NCI-H1092 treated with DMSO at 0.1 percent for 48 hours (cell line): ENCODE measurements at places on chromosomes 11 and 22.

- DNase-seq = no peak
Observed at GRCh38 chr11:70885281-70886231, 366.8 kb downstream of the SHANK2 start.

DNA sequence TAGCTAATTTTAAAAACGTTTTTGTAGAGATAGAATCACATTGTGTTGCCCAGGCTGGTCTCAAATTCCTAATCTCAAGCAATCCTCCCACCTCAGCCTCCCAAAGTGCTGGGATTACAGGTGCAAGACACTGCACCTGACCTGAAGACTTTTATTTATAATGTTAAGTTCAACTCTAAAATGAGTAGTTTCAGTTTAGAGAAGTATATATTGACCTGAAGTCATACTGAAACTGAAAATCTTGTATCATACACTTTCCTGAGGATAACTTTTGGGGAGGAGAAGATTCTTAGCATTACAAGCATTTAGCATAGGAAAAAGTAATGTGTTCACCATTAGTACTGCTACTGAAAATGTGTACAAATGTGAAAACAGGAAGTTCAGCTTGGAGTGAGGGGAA is 249.3 kb downstream of the CASP12 start:
- no peak for DNase-seq

GRCh38 chr11:112884012-112884767 is 77.0 kb upstream of the NCAM1 start:
- DNase-seq = no peak

GRCh38 chr11:1619449-1619848 is 2.5 kb downstream of the KRTAP5-4 start:
- DNase-seq = no peak

DNA sequence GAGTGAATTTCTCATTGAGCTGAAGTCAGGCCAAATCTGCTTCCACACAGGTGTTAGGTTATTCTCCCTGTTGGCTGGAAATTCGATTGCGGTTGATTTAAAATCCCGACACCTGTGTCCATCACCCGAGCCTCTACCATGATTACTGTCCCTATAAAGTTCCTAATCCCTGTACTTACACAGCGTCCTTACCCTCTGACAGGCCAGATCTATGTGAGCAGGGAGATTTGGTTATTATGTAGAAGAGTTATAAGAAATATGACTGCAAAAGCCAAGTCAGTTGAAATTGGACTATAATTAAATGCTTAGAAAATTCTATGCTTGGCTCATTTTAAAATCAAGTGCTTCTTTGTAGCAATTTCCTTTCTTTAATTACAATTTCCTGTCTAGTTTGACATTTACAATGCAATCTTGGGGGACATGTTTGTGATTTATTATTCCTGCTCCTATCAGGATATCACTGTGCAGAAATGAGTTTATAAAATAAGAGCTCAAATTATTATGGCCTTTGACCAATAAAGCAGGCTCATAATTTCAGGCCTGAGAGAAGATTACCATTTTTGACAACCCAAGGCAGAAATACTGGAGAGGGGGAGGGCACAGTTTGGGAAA is 32.5 kb upstream of the LMO1 start:
- DNase-seq = no peak

- no peak for DNase-seq
Observed at GRCh38 chr11:43866520-43866919, 14.1 kb upstream of the ALKBH3 start.

DNA sequence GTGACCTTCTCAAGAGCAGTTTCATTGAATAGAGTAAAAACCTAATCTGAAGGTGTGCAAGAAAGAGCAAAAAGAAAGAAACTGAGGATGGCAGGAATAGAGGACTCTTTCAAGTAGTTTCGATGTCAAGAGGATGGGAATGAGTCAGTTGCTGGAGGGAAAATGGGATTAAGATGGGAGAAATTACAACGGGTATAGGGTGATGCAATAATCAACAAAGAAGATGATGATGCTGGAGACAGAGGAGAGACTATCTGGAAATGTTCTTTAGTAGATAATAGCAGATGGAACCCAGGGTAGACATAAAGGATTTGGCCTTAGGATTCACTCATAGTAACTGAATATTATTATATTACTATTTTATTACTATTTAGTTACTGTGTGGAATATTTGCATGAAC is 189.4 kb downstream of the GRIA4 start:
- no peak for DNase-seq

GRCh38 chr11:116173941-116174911 is 598.6 kb downstream of the BUD13 start:
- no peak for DNase-seq

- DNase-seq = no peak
Observed at GRCh38 chr11:67252831-67253239, 13.4 kb upstream of the GRK2 start.

DNA sequence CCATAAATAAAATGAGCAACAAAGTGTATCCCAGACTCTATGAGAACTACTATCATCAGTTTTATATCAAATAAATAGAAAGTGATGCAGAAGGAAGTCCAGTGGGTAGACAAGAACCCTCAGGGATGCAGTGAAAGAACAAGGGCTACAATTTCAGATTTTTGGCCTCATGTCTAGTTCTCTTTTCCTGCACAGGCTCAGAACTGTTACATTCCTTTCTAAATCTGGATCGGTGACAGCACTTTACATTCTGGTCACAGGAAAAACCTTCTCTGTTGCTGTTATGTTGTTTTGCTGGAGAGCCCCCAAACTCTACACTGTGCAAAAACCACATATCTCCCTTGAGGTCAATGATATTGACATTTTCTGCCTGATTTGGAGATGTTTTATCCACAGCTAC is 108.8 kb upstream of the ANO5 start:
- DNase-seq = no peak
